ENCODE measurements at places on chromosomes 1 and 21. TPM values are rescaled to one million over a fixed set of nuclear protein-coding genes. Genes with fewer than 3 reads are reported as not detected.

ALG14 gene
- total RNA-seq, result 6.5 TPM

CCDC30 gene
- total RNA-seq, result 5.8 TPM

PTBP2 gene
- 31.5 TPM for total RNA-seq

GRCh38 chr1:222787729-222788128 lies 27.1 kb upstream of the DISP1 start:
- DNase-seq, result no peak
- no peaks in the 10 kb centered on the region for H3K4me1 ChIP-seq
- no peaks in the 10 kb centered on the region for H3K27me3 ChIP-seq
- no peaks in the 10 kb centered on the region for H3K36me3 ChIP-seq

COG2 gene
- total RNA-seq, result 21.5 TPM

OR2T29 gene
- not detected for total RNA-seq

LAMC1 gene
- total RNA-seq, result 59.9 TPM

DNA sequence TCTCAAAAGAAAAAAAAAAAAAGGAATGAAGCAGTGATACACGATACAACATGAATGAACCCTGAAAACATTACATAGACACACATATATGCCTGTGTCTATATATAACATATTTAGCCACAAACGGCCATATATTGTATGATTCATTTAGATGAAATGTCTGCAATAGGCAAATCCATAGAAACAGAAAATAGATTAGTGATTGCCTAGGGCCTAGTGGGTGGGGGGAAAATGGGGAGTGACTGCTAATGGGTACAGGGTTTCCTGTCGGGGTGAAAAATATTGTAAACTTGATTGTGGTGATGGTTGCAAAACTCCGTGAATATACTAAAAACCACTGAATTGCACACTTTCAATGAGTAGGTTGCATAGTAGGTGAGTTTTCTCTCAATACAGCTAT lies 6.0 kb upstream of the H6PD start:
- H3K36me3 ChIP-seq, result no peaks in the 10 kb centered on the region
- DNase-seq, result no peak
- no peaks in the 10 kb centered on the region for H3K27me3 ChIP-seq
- no peak overlapping the region for H3K27ac ChIP-seq
- H3K4me1 ChIP-seq, result peaks cover 5% of the 10 kb centered on the region

DNA sequence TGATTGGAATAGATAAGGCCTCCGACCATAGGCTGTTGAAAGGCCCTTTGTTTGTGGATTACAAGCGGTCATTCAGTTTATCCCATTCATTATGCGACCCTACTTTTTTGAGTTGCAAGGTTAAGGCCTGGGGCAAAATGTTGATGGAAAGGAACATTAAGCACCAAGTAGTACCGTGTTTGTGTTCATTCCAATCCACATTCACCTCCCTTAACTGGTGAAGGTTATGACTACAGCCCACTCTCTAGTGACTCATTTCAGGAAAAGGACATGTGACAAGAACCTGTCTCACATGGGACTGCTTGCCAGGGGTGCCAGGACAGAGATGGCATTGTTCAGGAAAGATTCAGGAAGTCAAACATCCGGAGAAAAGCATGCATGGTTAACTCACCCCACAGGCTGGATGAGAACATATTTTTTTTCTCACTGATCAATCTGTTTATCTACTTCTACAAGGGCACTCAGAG lies 81.6 kb downstream of the CD58 start:
- no peaks in the 10 kb centered on the region for H3K36me3 ChIP-seq
- DNase-seq, result no peak
- H3K27ac ChIP-seq, result no peak overlapping the region
- no peak overlapping the region for H3K4me3 ChIP-seq
- peaks cover under 1% of the 10 kb centered on the region for H3K4me1 ChIP-seq

DNA sequence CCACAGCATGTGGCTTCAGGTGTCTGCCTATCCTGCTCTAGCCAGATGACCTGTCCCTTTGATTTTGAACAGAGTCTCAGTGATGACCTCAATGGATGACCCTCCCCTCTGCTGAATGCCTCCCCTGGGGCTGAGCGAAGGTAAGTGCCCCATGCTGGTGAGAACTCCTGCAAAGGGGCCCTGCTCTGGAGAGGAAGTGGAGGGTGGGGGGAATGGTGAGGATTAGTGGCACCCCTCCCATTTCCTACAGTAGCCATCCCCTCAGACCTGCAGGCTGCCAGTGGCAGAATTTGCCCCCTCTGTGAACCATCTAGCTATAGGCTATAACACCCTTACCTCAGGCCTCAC lies 3.7 kb upstream of the PMVK start:
- H3K27ac ChIP-seq, result no peak overlapping the region
- H3K4me1 ChIP-seq, result peaks cover 24% of the 10 kb centered on the region
- H3K36me3 ChIP-seq, result no peaks in the 10 kb centered on the region
- H3K27me3 ChIP-seq, result no peaks in the 10 kb centered on the region
- no peak for DNase-seq

PRDX1 gene
- total RNA-seq, result 293 TPM

TTC39A gene
- total RNA-seq, result 1.1 TPM

DNA sequence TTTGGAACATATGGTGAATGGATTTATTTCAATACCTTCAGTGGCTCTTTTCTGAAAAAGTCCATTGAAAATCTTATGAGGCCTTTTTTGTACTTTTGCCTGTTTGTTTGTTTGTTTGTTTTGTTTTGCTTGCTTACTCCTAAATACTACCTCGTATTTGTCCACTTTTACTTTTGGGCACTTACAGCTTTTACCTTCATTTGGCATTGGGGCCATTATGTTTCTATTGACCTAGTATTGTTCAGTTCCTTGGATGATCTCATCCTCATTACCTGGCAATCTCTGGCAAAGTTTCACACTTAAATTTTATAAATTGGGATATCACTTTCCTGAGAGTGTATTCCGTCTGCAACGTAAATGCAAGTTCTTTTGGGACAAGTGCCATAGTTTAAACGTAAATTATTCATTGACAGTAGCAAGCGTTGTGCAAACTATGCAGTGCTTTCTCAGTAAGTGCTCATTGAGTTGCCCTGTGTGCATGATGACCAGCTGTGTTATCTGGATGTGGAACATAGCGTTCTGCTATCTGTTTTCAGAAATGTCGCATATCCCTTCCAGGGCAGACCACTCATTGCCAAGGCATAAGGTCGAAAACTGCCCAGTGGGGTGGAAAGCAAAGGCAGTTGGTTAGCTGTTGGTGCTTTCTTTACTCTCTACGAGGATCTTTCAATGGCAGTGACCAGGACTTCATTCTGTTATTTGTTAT lies 51.1 kb downstream of the LRRC8D start:
- no peak overlapping the region for H3K4me3 ChIP-seq
- no peaks in the 10 kb centered on the region for H3K36me3 ChIP-seq
- H3K27me3 ChIP-seq, result no peaks in the 10 kb centered on the region
- DNase-seq, result no peak

CD84 gene
- 2.2 TPM for total RNA-seq

GRCh38 chr1:60386249-60386648 lies 312.7 kb upstream of the C1orf87 start:
- H3K4me3 ChIP-seq, result no peak overlapping the region
- DNase-seq, result no peak
- no peaks in the 10 kb centered on the region for H3K4me1 ChIP-seq
- no peaks in the 10 kb centered on the region for H3K27me3 ChIP-seq
- H3K36me3 ChIP-seq, result no peaks in the 10 kb centered on the region
- H3K27ac ChIP-seq, result no peak overlapping the region

ACTL8 gene
- total RNA-seq, result not detected

- no peaks in the 10 kb centered on the region for H3K36me3 ChIP-seq
- H3K27ac ChIP-seq, result no peak overlapping the region
- DNase-seq, result peak; percentile 63
- H3K27me3 ChIP-seq, result no peaks in the 10 kb centered on the region
- H3K4me1 ChIP-seq, result no peaks in the 10 kb centered on the region
- no peak overlapping the region for H3K4me3 ChIP-seq
Measured at GRCh38 chr1:40848530-40849189, 13.5 kb downstream of the CITED4 start.

DNA sequence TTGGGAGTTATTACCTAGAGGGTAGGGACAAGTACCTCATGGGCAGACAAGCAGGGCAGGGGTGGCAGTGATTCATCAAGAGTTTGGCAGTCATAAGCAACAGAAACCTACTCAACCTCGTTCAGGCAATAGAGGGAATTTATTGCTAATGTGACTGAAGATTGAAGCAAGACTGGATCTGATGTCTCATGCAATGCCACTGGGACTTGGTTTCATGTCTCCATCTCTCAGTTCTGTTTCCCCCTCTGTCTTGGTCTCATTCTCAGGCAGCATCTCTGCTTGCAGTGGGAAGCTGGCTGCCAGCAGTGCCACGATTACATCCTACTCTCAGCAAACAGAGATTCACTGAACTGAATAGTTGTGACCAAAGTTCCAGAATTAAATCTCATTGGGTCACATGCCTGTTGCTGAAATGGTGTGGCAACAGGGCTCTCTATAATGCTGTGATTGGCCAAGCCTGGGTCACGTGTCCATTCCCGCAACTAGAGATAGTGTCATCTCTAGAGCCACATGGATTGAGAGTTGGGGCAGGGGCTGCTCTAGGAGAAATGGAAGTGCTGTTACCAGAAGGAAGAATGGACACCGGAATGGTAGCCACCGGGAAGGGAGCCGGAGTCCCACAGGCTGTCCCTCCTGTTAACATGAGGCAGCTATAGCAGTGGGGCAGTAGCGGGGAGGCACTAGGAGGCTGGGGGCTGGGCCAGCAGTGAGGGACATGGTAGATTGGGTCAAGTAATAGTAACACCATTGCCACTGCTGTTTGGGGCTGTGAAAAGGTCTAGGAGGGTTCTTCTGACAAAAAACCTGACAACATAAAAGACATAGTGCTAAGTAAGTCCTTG lies 3.9 kb upstream of the CDC42 start:
- DNase-seq, result no peak
- H3K4me1 ChIP-seq, result no peaks in the 10 kb centered on the region
- H3K27ac ChIP-seq, result no peak overlapping the region
- no peaks in the 10 kb centered on the region for H3K27me3 ChIP-seq
- H3K4me3 ChIP-seq, result no peak overlapping the region

- no peak overlapping the region for H3K27ac ChIP-seq
- no peak for DNase-seq
- no peaks in the 10 kb centered on the region for H3K27me3 ChIP-seq
- peaks cover 2% of the 10 kb centered on the region for H3K4me1 ChIP-seq
- no peak overlapping the region for H3K4me3 ChIP-seq
- no peaks in the 10 kb centered on the region for H3K36me3 ChIP-seq
Measured at GRCh38 chr1:68268896-68269483, 36.7 kb upstream of the WLS start.

- H3K4me3 ChIP-seq, result no peak overlapping the region
- no peaks in the 10 kb centered on the region for H3K36me3 ChIP-seq
- no peaks in the 10 kb centered on the region for H3K27me3 ChIP-seq
- H3K4me1 ChIP-seq, result no peaks in the 10 kb centered on the region
- DNase-seq, result no peak
- H3K27ac ChIP-seq, result no peak overlapping the region
Measured at GRCh38 chr1:101683561-101683960, 313.2 kb downstream of the OLFM3 start.

OPRD1 gene
- not detected for total RNA-seq

ADORA3 gene
- 6.2 TPM for total RNA-seq

DNA sequence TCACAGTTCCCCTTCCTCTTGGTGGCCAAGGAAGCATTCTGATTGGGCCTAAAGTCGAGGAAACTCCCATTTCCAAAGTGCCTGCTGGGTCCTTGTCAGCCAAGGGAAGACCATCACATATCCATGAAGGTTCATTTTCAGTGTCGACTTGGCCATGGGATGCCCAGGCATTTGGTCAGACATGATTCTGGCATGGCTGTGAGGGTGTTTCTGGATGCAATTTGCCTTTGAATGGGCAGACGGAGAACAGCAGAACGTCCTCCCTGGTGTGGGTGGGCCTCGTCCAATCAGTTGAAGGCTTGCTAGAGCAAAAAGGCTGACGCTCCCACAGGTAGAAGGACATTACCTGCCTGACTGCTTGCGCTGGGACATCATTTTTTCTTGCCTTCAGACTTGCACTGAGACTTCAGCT lies 48.3 kb upstream of the LBR start:
- H3K4me3 ChIP-seq, result no peak overlapping the region
- H3K27me3 ChIP-seq, result no peaks in the 10 kb centered on the region
- H3K27ac ChIP-seq, result no peak overlapping the region

NR0B2 gene
- not detected for total RNA-seq

DNA sequence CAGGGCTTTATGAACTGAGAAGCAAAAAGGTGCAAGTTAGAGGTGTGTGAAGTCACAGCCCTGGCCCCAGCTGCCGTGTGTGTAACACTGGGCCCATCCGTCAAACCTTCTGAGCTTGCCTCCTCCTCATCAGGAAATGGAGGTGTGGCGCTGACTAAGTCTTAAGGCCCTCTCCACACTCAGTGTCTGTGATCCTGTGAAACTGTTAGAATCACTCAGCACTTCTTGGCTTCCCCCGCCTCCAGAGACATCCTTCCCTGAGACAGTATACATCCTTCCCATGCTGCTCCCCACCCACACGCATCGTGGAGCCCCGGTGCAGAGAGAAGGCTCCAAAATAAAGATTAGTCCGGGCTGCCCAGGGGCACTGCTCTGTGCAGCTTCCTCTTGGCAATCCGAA lies 33.3 kb downstream of the LRP8 start:
- no peak for DNase-seq
- H3K4me3 ChIP-seq, result no peak overlapping the region
- H3K27ac ChIP-seq, result no peak overlapping the region
- no peaks in the 10 kb centered on the region for H3K36me3 ChIP-seq

REN gene
- total RNA-seq, result 13.1 TPM

GRCh38 chr1:18569251-18569650 lies 61.4 kb upstream of the PAX7 start:
- H3K36me3 ChIP-seq, result no peaks in the 10 kb centered on the region
- no peaks in the 10 kb centered on the region for H3K4me1 ChIP-seq
- no peak overlapping the region for H3K27ac ChIP-seq
- no peak overlapping the region for H3K4me3 ChIP-seq
- H3K27me3 ChIP-seq, result no peaks in the 10 kb centered on the region
- DNase-seq, result no peak

DNA sequence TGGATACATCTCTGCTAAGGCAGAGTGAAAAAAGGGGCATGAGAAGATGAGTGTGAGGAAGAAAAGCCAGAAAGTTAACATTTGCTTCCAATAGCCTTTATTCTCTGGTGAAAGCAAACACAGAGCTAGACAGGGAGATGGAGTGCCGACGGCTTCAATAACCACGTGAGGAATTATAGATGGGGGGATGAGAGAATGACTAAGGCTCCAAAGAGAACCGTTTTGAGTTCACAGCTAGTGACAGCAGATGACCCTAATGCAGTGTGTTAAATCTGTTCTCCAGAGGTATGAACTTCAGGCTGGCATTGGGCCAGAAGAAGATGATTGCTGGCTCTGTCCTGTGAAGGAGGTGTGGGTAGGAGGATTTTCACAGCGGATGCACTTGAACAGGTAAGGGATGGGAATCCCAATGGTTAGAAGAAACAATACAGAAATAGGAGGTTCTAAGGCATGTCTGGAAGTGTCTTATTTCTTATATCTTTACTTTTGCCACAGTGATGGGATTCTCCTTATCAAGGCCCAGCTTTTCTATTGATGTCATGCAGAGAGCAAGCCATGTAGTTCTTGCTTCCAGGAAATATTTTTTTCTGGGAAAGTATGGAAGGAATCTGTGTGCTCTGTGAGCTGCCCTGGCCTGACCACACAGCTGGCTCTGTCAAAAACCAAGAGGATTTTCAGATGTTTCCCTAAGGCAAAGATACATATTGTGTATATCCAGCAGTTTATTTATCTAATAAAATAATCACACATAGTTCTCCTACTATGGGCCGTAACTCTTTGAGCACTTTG lies 573.8 kb downstream of the LTN1 start:
- no peak for DNase-seq
- no peak overlapping the region for H3K27ac ChIP-seq
- H3K36me3 ChIP-seq, result no peaks in the 10 kb centered on the region

- no peaks in the 10 kb centered on the region for H3K4me1 ChIP-seq
- no peaks in the 10 kb centered on the region for H3K27me3 ChIP-seq
- no peak for DNase-seq
- H3K4me3 ChIP-seq, result no peak overlapping the region
- H3K36me3 ChIP-seq, result no peaks in the 10 kb centered on the region
- H3K27ac ChIP-seq, result no peak overlapping the region
Measured at GRCh38 chr1:56780826-56781225, 38.4 kb downstream of the FYB2 start.

NID1 gene
- total RNA-seq, result 71.4 TPM

Measured in ovary (tissue), 10 donors.